ENCODE measurements at places on chromosomes 5 and 9.

- no peak for DNase-seq
These were observed 2.6 kb downstream of the CFAP90 start for GRCh38 chr5:7848296-7848695.

GRCh38 chr5:15966651-15967050, 212.9 kb downstream of the MARCHF11 start:
- DNase-seq: no peak

DNA sequence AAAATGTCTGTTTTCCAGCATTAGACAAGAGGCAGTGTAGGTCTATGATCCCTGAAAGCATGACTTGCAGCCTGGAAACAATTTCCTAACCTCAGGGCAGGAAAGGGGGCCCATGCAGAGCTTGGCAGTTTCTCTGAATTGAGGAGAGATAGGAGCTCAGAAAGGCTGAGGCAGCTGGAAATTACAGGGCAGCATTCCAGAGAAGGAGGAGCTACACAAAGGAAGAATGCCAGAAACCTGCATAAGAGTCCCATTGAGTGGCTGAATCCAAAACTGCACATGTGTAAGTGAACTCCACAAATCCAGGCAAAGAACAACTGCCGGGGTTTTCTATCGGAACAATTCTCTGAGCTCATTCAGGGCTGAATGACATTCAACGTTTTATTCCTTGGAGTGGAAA, 346.8 kb downstream of the PIK3R1 start:
- DNase-seq: no peak

- DNase-seq: no peak
These were observed 34.4 kb downstream of the RAD50 start for GRCh38 chr5:132591145-132591544.

- no peak for DNase-seq
These were observed at the start of gene ANXA1 for GRCh38 chr9:73151653-73152542. Gene ANXA1 (plus strand): TSS chr9:73151865. CDS start chr9:73158536, 6,671 bp downstream.

GRCh38 chr9:4297151-4297785, 2.6 kb downstream of the GLIS3 start:
- DNase-seq: peak; percentile 65

DNA sequence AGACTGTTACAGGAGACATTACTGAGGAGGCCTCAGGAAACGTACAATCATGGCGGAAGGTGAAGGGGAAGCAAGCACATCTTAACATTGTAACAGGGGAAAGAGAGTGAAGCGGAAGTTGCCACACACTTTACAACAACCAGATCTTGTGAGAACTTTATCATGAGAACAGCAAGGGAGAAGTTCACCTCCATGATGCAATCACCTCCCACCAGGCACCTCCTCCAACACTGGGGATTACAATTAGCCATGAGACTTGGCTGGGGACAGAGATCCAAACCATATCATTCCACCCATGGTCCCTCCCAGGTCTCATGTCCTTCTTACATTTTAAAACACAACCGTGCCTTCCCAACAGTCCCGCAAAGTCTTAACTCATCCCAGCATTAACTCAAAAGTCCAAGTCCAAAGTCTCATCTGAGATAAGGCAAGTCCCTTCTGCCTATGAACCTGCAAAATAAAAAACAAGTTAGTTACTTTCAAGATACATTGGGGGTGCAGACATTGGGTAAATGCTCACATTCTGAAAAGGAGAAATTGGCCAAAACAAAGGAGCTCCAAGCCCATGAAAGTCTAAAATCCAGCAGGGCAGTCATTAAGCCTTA, 138.3 kb downstream of the TMEM161B start:
- DNase-seq: no peak

DNA sequence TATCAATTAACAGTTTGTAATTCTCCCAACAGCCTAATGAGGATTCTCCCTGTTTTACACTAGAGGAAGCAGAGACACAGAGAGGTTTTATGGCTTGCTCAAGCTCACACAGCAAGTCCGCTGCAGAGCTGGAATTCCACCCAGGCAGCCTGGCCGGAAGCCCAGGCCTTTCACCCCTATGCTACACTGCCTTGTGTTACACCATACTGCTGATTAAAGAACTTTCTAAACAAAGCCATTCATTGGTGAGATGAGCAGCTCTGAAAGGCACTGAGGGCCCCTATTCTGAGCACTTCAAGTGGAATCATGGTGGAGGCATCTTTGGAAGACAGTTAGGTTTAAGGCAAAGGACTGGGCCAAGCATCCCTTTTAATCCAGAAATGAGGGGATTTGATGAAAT, 14.7 kb upstream of the LARP1 start:
- no peak for DNase-seq

- DNase-seq: no peak
These were observed 6.4 kb upstream of the PLPP1 start for GRCh38 chr5:55541056-55541635.

GRCh38 chr5:77076961-77077828, 9.9 kb downstream of the ZBED3 start:
- peak; percentile 56 for DNase-seq

- DNase-seq: no peak
These were observed 205.9 kb downstream of the ROR2 start for GRCh38 chr9:91744114-91744513.

DNA sequence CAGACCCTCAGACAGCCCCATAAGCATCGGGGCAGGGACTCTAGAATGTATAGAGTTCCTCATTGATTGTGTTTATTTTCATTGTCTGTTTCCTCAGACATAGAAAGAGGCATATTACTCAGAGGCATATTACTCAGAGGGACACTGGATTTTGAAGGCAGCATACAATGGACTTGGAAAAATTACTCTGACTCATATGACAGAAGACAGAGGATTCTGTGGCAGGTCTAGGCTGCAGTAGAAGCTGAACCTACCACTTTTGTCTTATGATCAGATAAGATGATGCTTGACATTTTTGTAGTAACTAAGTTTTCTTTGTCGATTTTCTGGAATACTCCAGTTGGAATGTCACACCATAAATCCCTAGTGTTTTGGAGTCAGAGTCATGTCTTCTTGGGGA, 105.2 kb downstream of the ST8SIA4 start:
- no peak for DNase-seq

- peak; percentile 26 for DNase-seq
These were observed 80.4 kb upstream of the ADAMTSL1 start for GRCh38 chr9:18393340-18394130.

DNA sequence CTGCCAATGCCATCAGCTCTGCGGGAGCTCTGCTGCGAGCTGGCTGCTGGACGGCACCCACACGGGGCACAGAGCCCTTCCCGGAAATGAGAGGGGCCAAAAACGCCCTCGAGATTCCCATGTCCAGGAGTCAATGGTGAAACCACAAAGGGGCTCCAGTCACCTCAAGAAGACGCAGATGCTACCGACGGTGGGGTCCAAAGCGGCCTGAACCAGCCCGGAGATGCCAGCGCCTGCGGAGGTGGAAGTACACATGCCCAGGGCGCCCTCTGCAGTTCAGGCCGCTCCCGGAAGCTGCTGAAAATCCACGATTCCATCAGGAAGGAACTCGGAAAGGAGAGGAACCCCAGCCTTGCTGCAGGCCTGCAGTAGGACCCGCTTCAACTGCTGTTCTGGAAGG, 82.4 kb upstream of the SELENOP start:
- peak; percentile 20 for DNase-seq

GRCh38 chr5:165029099-165029870, 1523.9 kb downstream of the MAT2B start:
- no peak for DNase-seq

Measured in pancreas (tissue), 10 donors.